ENCODE measurements at places on chromosomes 7 and 10.

DNA sequence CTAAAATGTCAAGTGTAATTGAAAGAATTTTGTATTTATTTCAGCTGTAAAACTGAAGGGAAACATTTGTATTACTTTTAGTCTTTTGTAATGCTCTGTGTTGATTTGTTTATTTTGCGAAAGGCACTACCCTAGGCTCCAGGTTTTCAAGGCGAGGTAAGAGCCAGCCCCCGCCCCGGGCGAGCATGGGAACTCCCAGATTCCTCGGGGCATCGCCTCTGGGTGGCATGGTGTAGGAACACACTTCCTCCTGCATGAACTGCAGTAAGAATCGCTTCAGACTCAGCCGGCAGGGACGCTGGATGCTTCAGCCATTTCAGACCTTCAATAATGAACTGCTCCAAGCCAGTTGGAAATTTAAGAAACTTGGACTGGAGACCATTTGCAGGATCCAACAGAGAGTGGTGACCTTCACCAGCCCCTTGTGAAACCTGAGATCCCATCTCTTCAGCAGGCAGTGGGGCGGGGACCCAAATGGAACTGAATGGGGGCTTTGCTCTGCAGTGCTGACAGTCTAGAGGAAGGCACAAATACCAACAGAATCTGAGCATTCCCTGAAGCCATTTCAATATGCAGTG, 544.3 kb upstream of the MGMT start:
- DNase-seq: no peak

DNA sequence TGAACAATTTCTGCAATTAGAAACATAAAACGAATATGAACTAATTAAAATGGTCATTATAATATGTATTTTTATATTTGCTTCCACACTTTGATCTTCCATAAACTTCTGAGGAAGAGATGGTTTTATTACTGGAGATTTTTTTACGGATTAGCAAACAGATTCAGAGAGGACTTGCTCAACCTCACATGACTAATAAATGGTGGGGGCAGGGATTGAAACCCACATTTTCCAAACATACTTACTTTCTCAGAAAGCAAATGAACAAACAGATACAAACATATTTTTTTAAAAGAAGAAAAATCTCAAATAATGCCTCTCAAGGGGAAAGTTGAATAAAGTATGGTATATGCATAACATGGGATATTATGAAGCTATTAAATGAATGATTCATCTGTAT, 18.3 kb downstream of the ANKMY2 start:
- no peak for DNase-seq

- no peak for DNase-seq
Observed at GRCh38 chr7:45681596-45682357, 107.6 kb downstream of the ADCY1 start.

GRCh38 chr7:20170633-20171032, 46.6 kb downstream of the MACC1 start:
- DNase-seq: no peak

DNA sequence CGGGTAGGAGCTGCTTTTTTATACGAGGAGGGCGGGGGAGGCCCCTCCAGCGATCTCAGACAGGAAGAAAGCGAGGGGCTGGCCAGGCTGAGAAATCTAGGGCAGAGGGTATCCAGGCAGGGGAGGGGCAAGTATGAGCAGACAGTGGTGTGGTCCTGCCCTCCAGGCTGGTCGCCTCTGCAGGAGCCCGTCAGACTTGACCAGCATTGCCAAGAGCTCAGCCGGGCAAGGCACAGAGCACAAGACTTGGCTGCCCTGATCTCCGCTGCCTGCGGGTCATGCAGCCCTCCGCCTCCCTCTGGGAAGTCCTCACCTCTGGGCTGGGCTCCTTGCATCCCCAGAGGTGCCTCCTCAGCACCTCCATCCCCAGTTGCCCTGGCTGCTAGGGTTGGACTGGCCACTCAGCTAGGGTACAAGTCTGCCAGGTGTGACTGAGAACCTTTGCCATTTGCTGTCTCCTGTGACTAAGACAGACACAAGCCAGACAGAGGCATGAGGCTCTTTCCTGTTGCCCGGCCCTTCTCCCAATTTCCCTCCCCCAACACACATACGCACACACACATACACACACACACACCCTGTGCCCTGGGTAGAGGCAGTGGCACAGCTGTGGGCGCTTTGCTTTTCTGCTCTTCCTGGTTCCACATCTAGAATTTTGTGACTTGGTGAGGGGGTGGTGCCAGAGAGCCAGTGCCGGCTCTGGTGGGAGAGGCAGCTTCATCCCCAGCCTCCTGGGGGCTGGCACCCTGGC, 59.1 kb upstream of the PPIF start:
- DNase-seq: no peak

- no peak for DNase-seq
Observed at GRCh38 chr7:150520145-150520544, 5.5 kb downstream of the GIMAP7 start.

GRCh38 chr10:29811751-29812427, 177.1 kb upstream of the SVIL start:
- DNase-seq: no peak

GRCh38 chr7:116075351-116076145, 45.0 kb upstream of the TFEC start:
- no peak for DNase-seq

GRCh38 chr10:3785851-3786271, 852 bp upstream of the KLF6 start:
- DNase-seq: no peak

DNA sequence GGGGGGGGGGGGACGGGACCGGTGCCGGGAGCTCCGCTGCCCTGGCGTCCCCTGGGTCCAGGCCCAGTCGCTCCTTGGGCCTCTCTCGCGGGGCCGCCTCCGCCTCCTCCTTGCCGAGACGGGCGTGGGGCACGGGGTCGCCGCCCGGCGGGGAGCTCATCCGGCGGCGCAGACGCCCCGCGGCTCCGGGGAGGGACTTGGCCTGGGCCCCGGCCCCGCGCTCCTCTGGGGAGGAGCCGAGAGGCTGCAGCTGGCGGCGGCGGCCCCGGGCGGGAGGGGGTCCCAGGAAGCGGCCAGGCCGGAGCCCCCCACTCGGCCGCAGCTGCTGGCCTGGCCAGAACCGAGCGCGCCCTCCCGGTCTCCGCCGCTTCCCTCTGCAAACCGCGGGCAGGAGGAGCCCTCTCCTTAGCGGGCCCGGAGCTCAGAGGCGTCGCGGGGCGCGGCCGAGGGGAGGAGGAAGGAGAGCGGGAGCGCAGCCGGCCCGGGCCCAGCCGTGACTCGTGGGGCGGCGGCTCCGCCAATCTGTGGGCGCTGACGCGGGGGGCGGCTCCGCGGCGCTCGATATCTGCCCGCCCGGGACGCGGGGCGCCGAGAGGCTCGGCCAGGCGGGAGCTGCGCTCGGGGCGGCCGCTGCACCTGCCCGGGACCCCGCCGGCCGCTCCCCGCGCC, at the start of gene FAM20C:
Gene FAM20C, plus strand, starts transcription at position 591 of the 669 bp plus-strand sequence. CDS start 629 bp downstream, outside the sequence.
- peak; percentile 54 for DNase-seq

GRCh38 chr10:92574548-92575261, 812 bp upstream of the IDE start:
- no peak for DNase-seq

DNA sequence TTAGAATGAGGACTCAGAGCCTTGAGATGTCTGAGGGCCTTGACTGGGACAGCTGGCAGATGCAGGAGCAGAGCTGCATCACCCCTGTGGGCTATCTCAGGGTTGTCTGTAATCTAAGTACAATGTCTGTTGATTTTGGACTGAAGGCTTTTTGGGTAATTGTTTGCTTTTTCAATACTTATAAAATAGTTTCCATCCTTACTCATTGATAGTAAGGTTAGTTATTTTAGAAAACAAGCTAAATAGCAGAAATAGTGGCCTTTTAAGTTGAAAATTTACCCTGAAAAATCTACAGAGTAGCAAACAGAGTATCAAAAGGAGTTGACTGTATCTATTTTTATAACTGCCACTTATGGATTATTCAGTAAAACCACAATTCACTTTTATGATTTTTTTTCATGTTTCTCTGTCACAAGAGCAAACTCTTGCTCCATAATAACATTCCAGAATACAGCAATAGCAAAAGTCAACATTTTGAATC, 179.7 kb downstream of the CFTR start:
- DNase-seq: no peak

All from HEK293T (cell line).